GM23248 (cell line): ENCODE measurements at places on chromosomes 3 and 15. TPM values are rescaled to one million over a fixed set of nuclear protein-coding genes. Genes with fewer than 3 reads are reported as not detected.

- DNase-seq, result peak; percentile 12
These were observed 735 bp upstream of the SLC25A26 start for GRCh38 chr3:66220066-66220465.

- no peak for DNase-seq
These were observed 34.6 kb downstream of the NR2E3 start for GRCh38 chr15:71844916-71845315.

DNA sequence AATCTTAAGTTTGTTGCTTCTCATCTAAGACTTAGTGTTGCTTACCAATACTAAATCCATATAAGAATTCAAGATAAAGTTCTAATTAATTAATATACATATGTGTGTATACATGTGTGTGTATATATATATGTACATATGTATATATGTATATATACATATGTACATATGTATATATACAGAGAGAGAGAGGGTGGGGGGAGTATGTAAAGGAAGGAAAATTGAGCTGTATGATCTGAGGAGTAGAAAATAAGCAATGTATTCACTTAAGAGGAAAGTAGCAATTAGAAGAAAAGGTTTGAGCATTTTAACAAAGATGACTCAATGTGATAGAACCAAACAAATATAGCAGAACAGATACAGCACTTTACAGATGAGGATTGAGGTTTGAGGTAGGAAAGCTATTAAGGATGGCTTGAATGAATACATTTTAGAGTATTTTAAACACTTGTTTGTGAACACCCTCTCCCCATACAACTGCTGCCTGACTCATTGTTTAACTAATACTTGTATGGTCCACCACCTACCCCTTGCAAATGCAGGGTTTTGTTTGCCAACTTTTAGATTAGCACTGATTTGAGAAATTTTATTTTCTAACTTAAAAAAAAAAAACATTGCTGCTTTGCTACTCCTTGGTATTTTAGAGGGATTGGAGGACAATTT, 681.1 kb upstream of the CADM2 start:
- DNase-seq, result no peak

GRCh38 chr15:53462651-53463050, 296.8 kb downstream of the WDR72 start:
- no peak for DNase-seq

DNA sequence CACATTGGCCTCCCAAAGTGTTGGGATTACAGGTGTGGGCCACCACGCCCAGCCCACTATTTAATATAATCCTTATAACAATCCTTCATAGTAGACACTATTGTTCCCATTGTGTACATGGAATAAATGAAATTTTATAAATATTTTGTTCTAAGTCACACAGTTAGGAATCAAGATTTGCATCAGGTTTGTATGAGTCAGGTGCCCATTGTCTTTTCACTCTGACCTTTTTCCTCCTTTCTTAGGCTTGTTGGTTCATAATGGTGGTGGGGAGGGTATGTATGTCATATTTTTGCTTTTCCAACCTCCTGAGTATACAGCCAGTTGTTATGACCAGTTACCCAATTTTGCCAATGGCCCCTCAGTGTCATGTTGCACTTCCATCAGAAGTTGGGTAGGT, 18.0 kb upstream of the SLC30A4 start:
- DNase-seq, result no peak

DNA sequence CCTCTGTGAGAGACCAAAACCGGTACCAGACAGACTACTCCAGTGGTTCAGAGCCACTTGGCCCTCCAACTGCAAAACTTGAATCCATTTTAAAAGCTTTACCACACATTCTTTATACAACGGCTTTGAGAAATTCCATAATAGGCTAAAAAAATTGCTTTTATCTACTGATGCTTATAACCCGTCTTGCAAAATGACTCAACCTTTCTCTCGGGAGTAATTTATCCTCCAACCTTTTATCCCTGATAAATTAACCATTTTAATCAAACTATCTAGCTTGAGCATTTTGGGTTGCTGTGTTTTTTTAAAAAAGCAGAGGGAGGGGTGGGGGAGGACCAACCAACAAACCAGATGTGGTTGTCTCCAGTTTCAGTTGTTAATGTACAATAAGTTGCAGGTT, 275.7 kb upstream of the LRTM1 start:
- DNase-seq, result no peak

- DNase-seq, result no peak
These were observed 274.1 kb downstream of the OTOL1 start for GRCh38 chr3:161770484-161771386.

DNA sequence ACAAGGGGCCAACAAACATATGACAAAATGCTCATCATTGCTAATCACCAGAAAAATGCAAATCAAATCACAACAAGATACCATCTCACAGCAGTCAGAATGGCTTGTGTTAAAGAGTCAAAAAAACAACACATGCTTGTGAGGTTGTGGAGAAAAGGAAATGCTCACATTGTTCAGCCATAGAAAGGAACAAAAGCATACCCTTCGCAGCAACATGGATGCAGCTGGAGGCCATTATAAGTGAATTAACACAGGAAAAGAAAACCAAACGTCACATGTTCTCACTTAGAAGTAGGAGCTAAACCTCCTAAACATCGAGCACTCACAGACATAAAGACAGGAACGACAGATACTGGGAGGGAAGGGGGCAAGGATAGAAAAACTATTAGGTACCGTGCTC, 678.4 kb upstream of the GRM7 start:
- DNase-seq, result no peak

DNA sequence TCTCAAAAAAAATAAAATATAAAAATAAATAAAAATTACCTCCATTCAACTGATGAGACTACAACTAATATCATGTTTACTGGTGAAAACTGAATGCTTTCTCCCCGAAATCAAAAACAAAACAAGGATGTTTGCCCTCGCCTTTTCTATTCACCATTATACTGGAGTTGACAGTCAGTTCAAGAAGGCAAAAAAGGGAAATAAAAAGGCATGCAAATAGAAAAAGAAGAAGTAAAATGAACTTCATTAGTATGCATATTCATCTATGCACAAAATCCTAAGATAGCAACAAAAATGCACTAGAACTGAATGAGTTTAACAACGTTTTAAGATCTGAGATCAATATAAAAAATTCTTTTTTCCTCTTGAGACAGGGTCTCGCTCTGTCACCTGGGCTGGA, 72.7 kb upstream of the FAM174B start:
- no peak for DNase-seq

DNA sequence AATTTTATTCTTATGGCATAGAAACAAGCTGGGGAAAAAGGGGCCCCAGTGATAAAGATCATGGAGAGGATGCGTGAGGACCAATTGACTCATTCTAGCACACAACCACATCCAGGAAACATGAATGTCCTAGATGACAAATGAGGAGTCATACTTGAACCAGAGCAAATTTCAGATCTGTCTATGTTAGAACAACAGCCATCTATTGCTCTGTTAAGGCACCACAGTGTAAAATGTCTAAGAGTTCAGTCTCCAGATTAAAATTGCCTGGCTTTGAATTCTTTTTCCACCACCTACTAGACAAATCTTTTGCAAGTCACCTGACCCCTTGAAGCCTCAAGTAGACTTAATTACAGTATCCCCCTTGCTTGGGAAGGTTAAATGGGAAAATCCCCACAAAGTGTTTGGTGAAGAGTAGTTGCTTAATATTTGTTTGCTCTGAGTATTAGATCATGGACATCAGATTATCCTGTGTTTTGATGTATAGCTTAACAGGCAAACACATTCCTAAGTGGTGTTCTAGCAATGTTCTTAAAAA, 258.7 kb upstream of the TGFBR2 start:
- DNase-seq, result peak; percentile 97

- no peak for DNase-seq
These were observed 29.0 kb downstream of the NME9 start for GRCh38 chr3:138300647-138301046.

DNA sequence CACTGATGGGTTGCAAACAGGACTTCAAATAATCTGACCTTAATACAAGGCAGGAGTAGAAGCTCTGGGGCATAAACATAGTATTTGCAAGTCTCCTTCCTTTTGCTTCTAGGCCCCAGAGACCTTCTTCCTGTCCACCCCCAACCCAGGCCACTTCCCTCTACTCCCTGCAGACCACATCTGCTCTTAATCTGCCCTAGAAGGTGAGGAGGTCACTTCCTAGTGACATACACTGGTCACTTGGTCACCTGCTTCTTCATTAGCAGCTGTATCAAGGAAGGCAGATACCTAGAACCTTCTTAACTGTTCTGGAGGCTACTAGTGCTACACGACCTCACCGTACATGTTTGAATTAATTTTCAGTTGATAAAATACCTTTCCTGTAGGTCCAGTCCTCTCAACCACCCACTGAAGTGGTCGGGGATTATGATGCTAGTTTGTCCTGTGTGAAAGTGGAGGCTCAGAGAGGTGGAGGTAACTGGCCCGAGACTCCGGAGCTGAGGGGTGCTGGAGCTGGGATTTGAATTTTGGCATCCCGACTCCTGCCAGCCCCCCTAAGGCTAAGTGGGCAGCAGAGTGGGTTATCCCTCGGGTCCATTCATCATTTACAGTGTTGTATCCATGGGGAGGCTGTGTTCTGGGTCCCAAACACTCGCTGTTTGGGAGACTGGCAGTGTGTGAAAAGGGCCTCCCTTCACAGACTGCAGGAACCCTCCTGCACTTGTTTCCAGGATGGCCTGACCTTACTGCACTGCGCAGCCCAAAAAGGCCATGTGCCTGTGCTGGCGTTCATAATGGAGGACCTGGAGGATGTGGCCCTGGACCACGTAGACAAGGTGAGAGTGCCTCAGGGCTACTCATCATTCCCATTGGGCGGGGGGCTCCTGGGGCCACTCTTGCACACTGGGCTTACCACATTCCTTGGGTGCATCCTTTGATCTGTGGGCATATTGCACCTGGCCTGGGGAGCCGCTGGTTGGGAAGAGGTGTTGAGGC, 13.9 kb downstream of the ANKDD1A start:
- no peak for DNase-seq

DNA sequence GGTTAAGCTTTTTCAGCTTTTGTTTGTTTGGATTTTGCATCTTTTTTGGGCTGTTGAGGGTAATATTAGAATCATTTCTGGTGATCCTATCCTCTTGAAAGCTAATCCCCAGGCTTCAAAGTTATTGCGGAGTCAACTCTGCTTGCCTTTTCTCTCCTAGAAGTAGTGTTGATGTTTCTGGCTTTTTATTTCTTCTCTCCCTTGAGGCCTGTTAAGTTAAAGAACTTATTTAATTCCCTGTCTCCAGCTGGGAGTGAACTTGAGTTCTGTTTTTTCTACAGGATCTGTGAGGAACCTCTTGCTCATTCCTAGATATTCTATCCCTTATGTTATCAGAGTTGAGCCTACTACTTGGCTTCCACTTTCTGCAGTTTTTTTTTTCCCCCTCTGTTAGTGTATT, 34.1 kb upstream of the CACNA1D start:
- DNase-seq, result no peak

DNA sequence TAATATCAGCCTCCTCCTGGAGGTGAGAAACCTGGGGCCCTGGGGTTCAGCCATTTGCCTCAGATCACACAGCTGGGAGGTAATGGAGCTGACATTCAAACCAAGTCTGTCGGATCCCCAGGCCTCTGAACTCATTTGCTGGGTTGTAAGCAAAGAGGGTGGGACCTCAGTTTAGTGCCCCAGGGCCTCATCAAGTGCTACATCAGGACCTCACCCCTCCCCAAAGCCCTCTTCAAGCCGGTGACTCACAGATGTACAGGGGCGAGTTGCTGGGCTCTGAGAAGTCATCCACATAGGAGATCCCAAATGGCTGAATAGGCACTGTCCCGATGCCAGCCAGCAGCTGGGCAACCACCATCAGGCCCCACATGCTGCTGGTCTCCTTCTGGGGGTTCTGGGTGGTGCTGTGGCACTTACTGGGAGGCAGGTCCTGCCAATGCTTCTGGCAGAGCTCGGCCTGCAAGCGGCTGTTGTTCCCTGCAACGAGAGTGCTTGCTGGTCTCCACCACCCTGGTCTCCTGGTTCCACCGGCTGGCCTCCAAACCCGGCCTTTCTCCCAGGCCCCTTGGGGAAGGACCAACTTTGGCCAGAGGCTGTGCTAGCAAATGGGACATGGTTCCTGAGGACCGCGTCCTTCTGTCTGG, 59.2 kb upstream of the RAB6B start:
- no peak for DNase-seq

DNA sequence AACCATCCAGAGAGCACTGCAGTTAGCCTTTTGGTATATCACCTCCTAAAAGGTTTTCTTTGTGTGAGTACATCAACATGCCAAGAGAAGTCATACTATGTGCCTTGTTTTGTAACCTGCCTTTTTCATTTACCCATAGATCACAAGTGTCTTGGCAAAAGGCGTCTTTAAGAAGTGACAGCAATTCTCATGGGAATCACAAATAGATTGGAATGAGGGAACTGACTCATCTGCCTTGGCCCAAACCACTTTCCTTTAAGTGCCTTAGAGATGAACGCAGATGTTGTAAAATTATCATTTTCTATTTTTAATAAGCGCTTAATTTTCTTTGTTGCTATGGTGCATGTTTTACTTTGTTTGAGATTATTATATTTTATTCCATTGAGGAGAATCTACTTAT, 20.7 kb upstream of the POMGNT2 start:
- peak; percentile 44 for DNase-seq

- DNase-seq, result no peak
These were observed 141.2 kb upstream of the LINGO1 start for GRCh38 chr15:77773903-77774302.

- no peak for DNase-seq
These were observed 1055.8 kb upstream of the CADM2 start for GRCh38 chr3:83902787-83903533.

DNA sequence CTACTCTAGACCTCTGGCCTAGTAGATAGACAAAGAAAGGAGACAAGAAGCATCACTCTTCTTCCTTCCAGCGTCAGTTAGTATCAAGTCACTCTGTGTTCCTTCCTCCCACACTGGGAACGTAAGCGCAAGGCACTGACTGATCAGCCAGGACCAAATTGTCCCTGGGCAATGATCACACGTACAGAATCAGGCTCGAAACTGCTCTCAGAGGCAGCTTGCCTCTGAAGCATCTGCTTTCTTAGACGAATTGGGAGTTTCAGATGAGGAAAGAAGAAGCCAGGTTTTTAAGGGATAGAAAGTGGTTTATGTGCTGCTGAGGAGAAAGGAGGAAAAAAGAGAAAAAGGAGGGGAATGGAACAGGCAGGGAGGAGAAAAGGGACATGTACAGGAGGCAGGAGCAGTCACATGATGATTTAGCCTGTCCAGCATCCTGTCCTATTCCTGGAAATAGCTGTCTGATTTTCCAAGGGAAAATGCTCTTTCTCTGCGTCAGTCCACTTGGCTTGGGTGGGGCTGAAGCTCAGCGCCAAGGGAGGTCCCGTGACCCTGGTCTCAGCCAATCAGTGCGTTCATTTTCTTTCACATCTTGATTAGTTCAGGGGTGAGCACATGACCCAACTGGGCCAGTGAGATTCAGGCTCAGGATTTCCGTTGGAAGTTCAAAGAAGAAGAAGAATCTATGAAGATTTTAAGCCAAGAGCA, 102.0 kb upstream of the PRICKLE2 start:
- peak; percentile 83 for DNase-seq

GRCh38 chr3:159260049-159260662, 458.3 kb downstream of the MFSD1 start:
- DNase-seq, result peak; percentile 88

The DUOXA1 gene
- 0.48 and 0.61 TPM in 2 replicates for polyA plus RNA-seq

The EIF3J gene
- 35.9 and 38.4 TPM in 2 replicates for polyA plus RNA-seq

The PBRM1 gene
- 53.5 and 60.3 TPM in 2 replicates for polyA plus RNA-seq

The ITPKA gene
- polyA plus RNA-seq, result 0.14 TPM in 1 of 2 replicates, not detected in the other

The LEKR1 gene
- 0.43 and 1.3 TPM in 2 replicates for polyA plus RNA-seq

The SLC25A20 gene
- 20.3 and 21.0 TPM in 2 replicates for polyA plus RNA-seq

The CAMP gene
- polyA plus RNA-seq, result not detected in 2 replicates

The OCA2 gene
- polyA plus RNA-seq, result not detected in 2 replicates

The TRIM59 gene
- 23.9 and 25.0 TPM in 2 replicates for polyA plus RNA-seq

The RPP14 gene
- 11.4 and 13.4 TPM in 2 replicates for polyA plus RNA-seq
